Stimulated activated CD8-positive, alpha-beta memory T cell treated with anti-CD3 and anti-CD28 coated beads, Interleukin-4, amount 100 ng/mL, for 4 hours (primary cell): ENCODE measurements at places on chromosomes 3 and 15.

DNA sequence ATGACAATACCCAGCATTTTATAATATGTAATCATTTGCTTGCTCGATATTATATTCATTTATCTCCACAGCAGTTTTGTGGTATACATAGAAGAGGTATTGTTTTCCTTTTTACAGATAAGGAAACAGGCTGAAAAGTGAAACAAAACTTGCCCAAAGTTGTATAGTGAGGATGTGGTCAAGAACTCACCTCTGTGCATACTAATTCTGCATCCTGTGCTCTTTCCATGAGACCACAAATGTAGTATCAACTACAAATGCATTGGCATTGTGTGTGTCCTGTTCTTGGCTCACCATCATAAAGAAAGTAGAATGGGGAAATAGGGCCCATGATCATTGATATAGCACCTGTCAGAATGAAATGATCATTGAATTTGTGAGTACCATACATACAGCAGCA is 167.3 kb downstream of the NECTIN3 start:
- DNase-seq: no peak

DNA sequence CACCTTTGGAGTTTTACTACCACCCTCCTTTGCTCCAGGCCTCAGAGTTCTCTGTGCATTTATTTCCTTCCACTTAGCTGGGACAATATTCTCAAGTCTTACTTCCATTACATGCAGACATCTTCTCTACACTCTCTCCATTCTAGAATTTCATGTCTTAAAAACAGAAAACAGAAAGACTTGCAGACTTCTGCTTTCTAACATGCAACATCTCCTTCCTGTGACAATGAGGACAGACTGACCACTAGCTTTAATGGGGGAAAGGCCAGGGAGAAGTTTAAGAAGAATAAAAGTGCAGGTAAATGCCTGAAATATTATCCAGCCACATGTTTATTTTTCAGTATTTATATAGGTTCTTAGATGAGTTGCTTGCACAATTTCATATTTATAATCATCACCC is 17.1 kb upstream of the CSTA start:
- no peak for DNase-seq

DNA sequence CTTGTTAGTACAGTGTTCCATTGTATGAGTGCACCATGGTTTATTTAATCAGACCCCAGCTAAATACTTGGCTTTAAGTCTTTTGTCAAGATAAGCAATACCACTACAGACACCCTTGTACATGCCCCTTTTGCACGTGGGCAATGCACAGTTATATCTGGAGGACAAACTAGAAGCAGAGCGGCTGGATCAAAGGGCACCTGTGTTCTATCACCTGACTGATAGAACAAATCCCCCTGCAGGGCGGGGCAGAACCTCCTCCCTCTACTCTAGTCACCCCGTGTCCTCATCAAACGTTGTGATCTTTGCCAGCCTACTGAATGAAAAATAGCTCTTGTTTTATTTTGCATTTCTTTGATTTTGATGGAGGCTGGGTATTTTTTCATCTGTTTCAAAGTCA is 314.9 kb downstream of the TLE3 start:
- DNase-seq: no peak

DNA sequence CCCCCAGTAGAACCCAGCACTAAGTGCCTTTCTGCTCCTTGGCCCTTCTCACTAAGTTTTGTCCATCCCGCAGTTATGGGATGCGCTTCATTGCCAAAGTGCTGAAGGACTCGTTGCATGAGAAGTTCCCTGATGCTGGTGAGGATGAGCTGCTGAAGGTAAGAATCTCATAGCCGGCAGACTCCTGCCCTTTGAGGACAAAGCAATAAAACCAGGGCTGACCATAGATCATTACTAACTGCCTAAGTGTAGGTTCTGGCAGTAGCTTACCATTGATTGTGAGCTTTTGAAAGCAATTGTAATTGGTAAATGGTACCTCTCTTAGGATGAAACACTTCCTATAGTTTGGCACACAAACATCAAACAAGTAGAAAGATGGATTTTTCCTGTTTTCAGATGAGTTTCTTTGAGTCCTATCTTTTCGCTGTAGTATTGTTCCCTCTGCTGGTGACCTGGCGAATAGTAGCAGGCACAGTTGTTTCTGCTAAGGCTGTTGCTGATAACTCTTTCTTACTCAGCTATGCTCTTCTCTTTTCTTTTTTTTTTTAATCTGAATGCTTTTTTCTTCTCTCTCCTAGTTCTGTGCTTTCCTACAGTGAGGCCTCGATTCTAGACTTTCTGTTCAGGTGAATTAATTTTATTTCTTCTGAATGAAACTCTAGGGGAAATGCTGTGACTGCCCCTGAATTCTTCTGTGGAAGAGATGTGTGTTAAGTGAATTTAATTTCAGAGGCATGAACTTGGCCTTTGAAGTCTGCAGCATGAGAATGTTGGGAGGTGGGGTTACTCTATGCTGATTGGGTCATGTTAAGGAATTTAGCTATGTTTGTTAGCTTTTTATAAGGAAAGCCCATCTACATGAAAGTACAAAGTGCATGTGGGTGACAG is 47.4 kb upstream of the CRTC3 start:
- no peak for DNase-seq

GRCh38 chr3:138180375-138181029 is 5.8 kb upstream of the DBR1 start:
- DNase-seq: no peak

DNA sequence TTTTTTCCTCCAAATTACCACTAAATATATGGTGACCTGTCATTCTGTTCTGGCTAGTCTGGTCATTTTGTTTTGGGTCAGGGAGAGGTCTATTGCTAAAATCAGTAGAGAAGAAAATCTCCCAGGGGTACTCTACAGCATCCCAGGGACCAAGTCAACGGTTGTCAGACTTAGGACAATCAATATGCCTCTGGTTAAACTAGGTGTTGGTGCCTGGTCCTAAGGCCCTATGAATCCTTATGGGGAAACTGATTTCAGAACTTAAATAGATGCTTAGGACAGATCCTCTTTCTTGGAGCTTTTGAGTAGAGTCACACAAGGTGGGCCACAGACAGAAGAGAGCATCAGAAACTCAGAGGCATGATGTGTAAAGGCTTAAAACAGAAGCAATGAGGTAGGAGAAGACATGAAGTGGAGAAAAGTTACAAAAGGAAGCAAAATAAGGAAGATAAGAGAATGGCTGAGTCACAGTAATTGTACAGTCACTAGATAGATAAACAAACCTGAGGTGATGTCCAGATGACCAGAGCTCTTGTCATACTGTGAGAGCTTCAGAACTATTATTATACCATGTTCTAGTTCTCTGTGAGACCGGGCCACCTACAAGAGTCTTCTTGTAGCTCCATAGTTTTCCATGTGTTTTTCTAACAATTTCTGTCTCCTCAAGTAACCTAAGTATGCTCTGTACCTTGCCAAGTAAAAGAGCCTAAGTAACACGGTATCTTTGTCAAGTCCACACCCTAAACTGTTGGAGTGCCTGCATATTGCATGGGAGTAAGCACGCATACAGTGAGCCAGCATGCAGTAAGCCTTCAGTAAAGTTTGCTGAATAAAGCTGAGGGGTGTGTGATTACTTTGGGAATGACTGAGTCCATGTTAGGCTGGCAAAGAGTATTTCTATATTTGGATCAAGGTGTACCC is 44.6 kb upstream of the LEKR1 start:
- DNase-seq: no peak

GRCh38 chr15:34616613-34617012 is 33.2 kb upstream of the GOLGA8B start:
- DNase-seq: no peak
